ENCODE measurements at places on chromosomes 5 and 9.

DNA sequence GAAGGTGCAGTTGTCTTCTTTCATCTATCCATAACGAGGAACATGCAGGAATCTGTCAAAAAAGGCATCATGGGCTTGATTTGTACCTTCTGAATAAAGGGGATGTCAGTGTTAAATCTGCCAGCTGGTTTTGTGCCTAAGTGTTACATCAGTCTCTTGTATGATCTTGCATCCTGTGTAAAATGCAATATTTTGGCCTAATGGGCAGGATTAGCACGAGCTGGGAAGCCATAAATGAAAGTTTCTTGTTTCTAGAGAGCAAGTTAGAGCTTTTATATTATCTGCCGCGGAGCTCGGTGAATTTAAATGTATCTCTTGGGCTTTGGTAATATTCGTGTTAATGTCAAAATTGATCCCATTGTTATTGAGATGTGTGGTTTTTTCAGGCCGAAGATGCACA, 526.1 kb upstream of the WWC1 start:
- DNase-seq: no peak

- DNase-seq: no peak
Observed at GRCh38 chr9:91253488-91253887, 108.2 kb downstream of the AUH start.

GRCh38 chr5:166712447-166713185, 1578.8 kb upstream of the WWC1 start:
- no peak for DNase-seq

DNA sequence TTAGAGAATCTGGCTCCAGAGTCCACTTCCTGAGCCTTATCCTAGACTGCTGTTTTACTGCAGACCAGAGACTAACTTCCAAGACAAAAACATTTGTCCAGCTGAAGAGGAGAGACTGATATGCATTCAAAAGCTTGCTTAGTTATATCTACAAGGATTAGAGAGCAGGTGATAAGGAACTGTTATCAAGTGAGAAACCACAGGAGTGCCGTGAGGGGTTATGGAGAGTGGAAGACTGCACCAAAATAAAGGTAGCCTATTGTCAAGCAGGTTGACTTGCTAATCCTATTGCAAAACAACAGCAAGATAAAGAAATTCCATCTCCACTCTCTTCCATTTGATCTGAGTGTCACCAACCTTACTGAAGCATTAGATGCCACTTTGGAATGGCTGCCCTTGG, 139.1 kb downstream of the SCAMP1 start:
- no peak for DNase-seq

DNA sequence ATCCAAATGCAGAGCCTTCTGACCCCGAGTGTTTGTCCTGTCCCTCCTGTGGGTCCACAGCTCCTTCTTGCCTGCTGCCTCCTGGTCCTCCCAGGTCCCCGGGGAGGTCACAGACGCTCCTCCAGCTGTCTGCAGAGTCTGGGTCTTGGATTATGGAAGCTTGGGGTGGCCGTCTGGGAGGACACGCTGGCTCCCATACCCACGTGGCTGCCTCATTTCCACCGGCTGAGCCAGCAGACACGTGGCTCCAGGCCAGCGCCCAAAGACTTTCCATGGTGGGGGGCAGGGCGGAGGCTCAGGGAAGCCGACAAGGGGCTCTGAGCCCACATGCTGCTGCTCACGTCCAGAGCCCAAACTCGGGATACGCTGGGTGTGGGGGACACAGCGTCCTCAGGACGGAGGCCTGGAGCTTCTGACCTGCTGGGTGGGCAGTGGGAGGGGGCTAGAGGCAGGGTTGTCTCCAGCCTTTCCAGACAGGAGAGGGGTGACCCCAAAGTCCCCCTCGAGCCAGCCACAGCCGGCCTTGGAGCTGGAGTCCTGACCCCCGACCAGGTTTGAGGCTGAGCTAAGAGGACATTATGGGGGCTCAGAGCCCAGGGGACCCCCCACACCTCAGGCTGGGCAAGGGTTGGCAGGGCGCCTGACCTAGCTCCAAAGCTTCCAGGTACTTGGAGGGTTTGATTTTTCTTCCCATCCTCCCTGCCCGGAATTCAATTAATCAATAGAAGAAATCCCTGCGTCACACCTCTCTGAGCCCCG, 24.2 kb upstream of the RNU6ATAC start:
- no peak for DNase-seq

GRCh38 chr5:5387777-5388176, 34.7 kb upstream of the ICE1 start:
- no peak for DNase-seq

- no peak for DNase-seq
Observed at GRCh38 chr9:129619787-129620668, 873 bp downstream of the C9orf50 start.

- DNase-seq: no peak
Observed at GRCh38 chr5:72511366-72511765, 4.2 kb upstream of the ZNF366 start.

DNA sequence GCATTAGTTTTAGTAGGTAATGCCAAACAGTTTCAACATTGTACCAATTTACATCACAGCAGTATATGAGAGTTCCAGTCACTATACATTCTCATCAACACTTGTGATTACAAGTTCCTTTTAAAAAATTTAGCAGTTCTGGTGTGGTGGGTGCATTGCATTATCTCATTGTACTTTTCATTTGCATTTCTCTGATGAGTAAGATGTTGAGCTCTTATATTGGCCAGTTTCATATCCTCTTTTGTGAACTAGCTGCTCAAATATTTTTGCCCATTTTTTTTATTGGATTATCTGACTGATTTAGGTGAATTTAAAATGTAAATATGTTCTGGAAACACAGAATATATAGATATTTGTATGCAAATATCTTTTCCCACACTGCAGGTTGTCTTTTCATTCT, 160.9 kb upstream of the NR3C1 start:
- DNase-seq: no peak

GRCh38 chr9:127862075-127863011, 7.9 kb upstream of the ENG start:
- peak; percentile 33 for DNase-seq

DNA sequence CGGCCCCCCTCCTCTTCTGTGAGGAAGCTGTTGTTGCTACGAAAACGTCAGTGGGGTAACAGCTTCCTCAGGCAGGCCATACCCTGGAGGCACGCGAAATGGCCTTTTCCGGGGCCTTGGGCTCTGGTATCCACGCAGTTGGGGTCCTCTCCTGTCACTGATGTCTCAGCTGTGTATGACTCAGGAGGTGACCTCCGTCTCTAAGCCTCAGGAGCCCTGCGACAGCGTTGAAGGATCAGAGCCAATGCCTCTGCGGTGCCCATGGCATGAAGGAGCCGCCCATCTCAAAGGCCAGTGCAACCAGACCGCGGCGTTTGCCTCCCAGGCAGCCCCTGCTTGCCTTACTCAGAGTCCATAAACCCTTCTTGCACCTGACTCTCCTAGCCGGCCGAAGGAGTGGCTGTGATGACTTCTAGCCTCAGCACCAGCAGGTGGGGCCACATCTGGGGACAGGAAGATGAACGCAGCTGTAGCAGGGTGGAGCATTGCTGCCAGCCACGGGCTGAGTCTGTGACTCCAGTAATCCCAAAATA, 1.0 kb upstream of the MXD3 start:
- DNase-seq: no peak

DNA sequence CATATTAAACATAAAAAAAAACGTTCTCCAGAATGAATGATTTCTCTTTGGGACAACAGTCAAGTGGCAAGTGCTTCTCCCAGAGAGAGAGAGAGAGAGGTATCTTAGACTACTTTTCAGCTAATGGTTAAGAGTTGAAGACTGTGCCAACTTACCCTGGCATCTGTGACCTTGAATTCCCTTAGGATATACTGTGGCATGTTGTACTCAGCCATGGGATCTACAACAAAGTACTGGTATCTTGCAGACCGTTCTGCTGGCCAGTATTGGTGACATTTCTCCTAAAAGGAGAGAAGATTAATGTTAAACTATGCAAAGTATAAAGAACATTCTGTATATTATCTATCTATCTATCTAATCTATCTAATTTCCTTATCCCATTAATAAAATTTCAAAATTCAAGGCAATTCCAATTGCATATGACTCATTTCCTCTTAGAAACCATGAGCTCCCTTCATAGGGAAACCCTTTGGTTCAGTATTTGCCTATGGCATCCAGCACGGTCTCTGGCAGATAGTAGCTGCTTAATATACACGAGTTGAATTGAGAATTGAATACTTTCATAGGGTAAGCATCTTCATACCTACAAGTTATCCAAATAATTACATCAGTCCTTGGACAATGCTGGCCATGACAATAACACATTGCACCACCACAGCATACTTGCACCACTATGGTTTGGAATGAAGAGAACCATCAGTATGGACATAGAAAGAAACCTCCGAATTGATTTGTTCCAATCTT, 539.4 kb upstream of the DMAC1 start:
- no peak for DNase-seq

DNA sequence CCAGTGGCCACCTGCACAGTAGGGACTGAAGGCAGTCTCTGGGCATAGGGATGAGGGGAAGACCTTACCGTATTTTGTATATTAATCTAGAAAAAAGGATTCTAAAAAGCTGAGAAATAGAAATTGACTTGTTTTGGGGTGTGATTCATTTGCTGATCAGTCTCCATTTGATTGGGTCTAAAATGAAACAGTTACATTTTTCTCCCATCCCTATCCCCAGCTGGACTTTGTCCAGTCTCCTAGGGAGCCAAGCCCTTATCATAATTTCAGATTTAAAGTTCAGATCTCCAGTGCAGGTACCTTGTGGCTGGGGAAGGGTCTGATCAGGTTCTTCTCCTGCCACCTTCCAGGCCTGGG, 240.8 kb downstream of the FANCC start:
- DNase-seq: no peak

DNA sequence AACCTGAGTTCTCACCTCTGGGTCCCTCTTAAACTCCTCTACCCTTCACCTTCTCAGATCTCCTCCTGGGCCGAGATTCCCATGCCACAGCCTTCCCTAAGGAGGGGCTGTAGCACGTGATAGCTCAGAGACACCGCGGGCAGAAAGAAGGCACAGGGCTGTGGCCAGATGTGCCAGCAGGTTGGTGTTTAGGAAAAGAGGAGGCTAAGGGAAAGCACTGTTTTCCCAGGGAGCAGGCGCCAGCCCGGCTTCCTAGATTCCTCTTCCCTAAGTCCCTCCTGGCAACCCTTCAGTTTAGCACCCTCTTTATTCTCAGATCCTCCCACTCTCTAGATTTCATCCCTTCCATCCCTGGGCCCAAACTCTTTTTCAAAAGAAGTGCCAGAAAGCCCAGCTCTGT, 59.4 kb upstream of the CCNG1 start:
- no peak for DNase-seq

- DNase-seq: no peak
Observed at GRCh38 chr9:100466171-100466828, 6.6 kb upstream of the TMEFF1 start.

DNA sequence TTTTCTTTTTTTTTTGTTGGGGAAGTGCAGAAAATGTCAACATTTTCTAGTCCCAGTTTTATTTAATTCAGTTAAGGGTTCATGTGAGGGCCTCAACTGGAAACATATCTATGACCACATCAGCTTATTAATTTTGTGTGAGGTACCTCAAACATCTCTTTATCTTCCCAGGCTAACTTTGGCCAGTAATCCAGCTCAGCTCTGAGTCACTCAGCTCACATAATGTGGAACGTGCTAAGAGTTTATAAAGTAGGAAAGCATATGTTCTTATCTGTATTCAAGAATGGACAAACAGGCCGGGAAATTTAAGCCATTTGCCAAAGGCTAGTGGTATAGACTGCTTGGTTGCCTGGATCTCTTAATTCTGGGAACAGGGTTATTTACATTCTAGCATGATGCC, 118.4 kb downstream of the INSYN2B start:
- DNase-seq: no peak

DNA sequence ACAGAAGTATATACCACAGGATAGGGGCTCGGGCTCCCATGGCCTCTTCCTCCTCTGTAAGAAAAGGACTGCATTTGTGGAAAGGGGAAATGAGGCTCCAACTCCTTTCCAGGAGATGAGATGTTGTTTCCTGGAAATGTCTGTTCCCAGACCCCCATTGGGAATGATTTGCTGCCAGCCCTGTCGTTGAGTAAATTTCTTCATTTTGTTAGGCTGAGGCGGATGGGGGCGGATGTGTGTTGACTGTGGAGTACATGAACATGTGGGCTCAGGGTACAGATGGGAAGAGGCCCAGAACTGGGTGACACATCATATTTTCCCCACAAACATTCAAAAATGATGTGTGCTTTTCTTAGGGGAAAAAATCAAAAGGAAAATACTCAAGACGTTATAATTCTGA, 28.8 kb upstream of the TNFAIP8 start:
- peak; percentile 67 for DNase-seq

DNA sequence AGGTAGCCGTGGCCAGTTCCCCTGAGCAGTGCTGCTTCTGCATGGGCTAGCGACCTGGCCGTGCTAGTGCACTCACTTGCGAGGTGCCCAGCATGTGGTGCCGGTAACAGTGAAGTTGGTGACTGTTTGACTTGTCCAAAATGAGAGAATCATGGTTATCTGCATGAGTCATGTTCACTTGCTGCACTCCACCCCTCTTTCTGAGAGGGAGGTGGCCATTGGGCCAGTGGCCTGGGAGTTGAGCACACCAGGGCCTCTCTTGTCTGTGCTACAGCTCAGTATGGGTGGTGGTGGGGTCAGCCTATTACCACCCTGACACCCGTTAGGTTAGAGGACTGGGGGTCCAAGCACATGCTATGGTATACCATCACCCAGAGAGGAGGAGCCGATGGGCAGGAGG, 55.4 kb upstream of the GARNL3 start:
- DNase-seq: no peak

DNA sequence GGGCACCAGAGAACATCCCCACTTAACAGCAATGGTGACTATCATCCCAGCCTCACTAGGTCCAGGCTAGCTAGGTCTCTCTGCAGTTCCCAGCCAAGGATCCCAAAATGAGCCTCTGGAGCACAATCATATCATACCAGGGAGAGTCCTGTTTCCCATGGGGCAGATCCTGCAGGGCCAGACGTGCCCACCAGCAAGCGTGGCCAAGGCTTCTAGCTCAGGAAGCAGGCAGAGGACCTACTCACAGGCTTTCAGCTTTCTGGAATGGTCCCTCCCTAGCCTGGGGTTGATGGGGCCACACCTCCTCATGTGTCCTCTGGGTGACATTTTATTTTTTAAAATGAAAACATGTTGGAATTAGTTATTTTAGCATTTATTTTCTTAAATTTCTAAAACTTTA, 45.7 kb upstream of the PITX1 start:
- DNase-seq: no peak

DNA sequence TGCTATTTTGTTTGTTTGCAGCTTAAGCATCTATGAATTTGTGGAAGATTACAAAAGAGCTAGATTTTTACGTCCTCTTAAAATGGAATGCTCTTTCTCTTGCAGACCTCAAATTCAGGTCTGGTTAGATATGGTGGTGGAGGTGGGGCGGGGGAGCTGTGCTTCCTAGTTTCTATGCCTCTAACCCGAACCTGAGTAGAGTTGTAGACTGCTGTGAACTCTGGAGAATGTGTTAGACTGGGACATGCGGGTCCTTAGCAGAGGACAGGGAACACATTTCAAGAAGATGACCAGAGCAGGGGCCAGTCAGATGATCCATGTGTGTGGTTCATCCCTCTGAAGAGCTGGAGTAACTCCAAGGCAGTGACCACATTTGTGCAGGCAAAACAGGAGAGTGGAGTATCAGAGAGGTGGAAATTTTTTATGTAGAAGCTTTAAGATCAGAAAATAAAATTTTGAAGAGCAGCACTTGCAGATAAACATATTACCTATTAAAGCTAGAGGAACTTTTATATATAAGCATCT, 154.9 kb downstream of the FAM174A start:
- DNase-seq: no peak
